ENCODE measurements at places on chromosomes 5 and 9.
A peak's percentile ranks its signal among the peaks of the same experiment; 100 is the strongest.

GRCh38 chr9:138067613-138068367 lies 190.2 kb downstream of the CACNA1B start:
- no peak for DNase-seq

DNA sequence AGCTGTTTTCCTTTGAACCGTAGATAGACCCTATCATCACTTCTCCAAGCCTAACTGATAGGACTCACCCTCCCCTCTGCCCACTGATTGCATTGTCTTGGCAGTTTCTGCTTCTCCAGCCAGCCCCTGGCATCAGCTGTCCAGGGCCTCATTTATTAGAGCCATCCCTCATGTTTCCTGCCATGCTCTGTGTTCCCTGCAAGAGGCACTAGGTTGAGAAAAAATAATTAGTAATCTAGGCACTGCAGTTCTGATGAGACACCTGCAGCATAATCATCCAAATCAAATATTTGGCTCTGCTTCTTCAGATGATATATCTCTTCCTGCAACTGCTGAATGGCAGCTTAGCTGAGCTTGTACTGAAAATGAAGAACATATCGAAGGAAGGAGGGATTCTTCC lies 303.0 kb upstream of the TLE4 start:
- DNase-seq: no peak

- no peak for DNase-seq
Observed at GRCh38 chr5:1925111-1926070, 42.7 kb upstream of the IRX4 start.

DNA sequence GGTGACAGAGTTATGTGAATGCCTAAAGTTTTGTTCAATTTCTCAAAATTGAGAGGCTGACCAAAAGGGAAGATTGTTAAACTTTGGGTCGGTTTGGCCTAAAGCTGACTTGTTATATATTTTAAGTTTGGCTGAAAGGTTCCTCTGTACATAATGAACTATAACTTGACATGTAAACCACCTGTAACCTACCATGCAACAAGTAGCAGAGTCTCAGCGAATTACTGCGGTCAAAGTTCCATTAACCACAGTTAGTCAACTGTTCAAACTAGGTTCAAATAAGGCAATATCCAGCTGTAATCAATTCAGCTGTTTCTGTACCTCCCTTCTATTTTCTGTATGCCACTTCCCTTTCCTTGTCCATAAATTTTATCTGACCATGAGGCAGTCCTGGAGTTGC lies 325.1 kb upstream of the NMUR2 start:
- DNase-seq: no peak

GRCh38 chr9:30172206-30172605 lies 2212.2 kb upstream of the ACO1 start:
- DNase-seq: no peak

DNA sequence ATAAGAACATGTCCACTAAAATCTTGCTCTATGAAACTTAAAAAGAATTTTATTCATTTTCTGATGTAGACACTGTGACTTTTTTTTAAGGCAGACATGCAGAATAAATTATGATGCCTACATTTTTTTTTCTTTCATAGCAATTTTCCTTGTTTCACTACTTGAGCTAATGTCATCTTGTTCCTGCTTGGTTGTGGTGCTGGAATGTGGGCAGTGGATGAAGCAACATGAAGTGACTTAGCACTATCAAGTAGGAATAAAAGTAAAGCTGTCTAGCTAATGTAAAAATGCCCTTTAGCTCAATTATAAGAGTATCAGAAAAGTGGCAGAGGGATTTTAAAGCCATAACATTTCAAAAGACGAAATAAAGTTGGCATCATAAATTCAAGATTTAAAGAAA lies 191.0 kb downstream of the ADAMTS6 start:
- no peak for DNase-seq

GRCh38 chr5:122083535-122083934 lies 5.5 kb upstream of the LOX start:
- no peak for DNase-seq

- DNase-seq: no peak
Observed at GRCh38 chr9:127128341-127129072, 6.1 kb upstream of the ANGPTL2 start.

- DNase-seq: no peak
Observed at GRCh38 chr9:126536131-126536530, 77.6 kb upstream of the LMX1B start.

DNA sequence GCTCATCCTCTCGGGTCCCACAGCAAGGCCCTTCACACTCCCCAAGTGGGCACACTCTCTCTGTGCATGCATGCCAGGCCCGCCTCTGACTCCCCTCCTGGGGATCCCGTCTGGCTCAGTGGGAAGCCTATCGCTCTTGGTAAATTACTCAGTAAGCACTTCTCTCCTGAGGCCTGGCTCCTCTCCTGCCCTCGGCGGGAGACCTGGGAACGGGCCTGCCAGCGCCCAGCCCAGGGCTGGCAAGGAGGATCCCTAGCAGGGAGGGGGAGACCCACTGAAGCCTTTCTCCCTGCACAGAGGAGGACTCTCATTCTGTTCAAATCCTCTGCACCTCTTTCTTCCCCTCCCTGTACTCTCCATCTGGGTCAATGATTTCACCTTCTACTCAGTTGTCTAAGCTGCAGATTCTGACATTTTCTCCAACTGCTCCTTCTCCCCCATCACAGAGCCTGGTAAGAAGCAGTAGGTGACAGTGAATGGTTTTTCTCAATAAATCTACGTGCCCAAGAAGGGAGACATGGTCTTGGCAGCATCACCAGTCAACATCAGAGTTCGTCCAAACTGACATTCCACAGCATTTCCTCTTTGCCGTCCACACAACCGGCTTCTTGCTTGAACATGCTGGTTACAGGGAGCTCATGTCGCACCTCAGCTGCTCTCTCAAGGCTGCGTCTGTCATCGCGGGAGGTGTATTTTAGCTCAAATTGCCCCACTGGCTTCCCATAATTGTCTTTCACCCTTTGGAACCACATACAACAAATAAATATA lies 81.9 kb downstream of the GPR21 start:
- DNase-seq: no peak

- DNase-seq: no peak
Observed at GRCh38 chr5:136155761-136156160, 23.1 kb downstream of the SMAD5 start.

GRCh38 chr5:41416336-41416735 lies 94.1 kb downstream of the PLCXD3 start:
- no peak for DNase-seq

DNA sequence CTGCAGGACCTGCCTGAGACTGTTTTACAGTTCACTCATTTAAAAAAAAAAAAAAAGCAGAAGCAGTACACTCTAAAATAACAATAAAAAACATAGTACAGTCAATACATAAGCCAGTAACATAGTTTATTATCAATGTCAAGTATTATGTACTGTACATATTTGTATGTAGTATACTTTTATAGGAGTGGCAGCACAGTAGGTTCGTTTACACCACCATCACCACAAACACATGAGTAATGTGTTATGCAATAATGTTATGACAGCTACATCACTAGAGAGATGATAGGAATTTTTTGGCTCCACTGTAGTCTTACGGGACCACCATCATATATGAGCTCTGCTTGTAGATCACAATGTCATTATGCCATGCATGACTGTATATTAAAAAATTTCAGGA lies 462.8 kb downstream of the ISL1 start:
- no peak for DNase-seq

GRCh38 chr9:20356403-20357036 lies 265.8 kb downstream of the MLLT3 start:
- peak; percentile 55 for DNase-seq

- no peak for DNase-seq
Observed at GRCh38 chr9:86598411-86599239, 244.4 kb upstream of the TUT7 start.

DNA sequence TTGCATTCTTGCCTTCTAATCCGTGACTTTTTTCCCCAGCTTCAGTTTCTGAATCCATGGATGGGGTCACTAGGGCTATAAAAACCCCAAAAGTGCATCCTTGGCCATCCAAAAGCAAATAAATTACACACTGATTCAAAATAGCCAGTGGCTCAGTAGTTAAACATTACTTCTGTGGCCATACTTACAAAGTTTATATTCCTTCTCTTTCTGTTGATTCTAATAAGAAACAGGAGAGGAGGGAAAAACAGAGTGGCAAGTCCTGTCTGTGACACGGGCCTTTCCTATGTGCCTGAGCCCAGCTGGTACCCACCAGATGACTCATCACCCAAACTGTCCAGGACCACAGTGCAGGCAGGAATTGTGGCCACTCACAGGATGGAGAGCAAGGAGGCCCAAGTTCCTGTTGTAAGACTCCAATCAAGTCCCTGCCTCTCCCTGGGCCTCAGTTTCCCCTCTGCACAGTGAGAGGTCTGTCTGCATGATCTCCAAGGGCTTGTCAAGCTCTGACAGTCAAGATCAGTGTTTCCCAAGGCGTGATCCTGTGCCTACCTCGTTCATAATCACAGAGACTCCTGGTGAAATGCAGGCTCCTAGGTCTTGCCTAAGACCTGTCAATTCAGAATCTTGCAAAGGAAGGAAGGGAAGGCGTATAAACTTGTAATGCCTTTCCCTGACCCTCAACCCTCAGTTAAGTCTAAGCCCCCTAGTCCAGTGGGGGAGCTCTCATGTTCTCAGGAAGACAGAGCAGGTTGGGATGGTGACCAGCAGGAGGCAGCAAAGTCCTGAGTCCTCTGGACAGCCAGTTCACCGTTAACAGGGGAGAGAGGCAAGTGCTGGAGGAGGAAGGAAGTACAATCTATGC lies 29.5 kb downstream of the TNIP1 start:
- DNase-seq: peak; percentile 51

DNA sequence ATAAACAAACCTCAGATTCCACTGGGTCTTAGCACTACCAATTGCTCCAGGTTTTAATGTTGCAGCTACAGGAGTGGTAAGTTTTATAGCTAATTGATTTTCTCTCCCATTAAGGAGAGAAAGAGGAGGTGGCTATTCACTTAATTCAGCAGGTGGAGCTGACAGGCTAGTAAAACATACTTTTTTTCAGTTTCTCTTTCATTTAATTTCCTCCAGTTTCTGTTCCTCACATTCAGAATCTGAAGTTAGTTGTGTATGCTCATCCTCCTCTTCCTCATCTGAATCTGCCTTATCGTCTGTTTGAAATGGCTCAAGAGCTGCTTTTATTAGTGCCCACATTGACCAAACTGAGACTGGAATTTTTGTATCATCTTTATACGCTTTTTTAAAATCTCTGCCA lies 98.0 kb downstream of the PLPPR1 start:
- no peak for DNase-seq

DNA sequence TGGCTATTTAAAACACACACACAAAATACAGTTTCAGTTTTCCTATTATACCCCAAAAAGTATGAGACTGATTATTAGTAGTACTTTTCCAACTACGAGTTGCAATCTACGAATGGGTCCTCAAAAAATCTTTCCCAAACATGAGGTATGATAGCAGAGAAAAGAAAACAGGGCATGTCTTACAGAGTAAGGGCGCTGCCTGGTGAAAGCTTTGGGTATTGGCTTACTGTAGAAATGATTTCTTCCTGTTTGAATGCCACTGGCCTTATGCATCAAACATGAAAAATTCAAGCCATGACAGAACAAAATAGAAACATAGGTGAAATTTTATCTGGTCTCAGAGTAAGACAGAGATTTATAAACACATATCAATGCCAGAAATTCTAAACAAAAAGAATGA lies 448.0 kb downstream of the SPOCK1 start:
- no peak for DNase-seq

DNA sequence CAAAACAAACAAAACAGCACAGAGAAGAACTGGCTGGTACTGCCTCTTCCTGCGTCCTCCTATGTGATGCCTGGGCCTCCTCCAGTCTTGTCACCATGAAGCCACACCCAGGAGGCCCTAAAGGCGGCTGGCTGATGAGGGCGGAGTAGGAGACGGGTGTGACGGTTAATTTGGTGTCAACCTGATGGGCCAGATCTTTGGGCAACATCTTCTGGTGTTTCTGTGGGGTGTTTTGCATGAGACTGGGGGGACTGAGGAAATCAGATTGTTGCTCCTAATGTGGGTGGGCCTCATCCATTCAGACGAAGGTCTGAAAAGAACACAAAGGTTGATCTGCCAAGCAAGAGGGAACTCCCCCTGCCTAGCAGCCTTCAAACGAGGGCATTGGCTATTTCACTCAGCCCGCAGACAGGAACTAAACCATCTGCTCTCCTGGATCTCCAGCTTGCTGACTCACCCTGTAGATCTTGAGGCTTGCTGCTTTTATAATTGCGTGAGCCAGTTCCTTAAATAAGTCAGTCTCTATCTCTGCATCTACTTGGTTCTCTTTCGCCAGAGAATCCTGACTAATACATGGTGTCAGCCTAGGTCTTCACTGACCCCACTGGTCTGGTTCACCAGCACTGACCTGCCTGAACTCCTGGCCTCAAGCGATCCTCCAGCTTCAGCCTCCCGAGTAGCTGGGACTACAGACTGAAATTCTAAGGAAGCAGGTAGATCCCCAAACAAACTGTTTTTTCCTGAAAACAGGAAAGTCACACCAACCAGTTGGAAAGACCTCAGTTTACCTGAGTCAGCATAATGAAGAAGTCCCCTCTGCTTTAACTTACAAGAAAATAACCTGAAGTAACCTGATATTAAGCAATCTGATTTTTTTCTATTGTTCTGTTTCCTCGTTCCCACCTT lies 12.8 kb upstream of the ZFP62 start:
- DNase-seq: peak; percentile 12

DNA sequence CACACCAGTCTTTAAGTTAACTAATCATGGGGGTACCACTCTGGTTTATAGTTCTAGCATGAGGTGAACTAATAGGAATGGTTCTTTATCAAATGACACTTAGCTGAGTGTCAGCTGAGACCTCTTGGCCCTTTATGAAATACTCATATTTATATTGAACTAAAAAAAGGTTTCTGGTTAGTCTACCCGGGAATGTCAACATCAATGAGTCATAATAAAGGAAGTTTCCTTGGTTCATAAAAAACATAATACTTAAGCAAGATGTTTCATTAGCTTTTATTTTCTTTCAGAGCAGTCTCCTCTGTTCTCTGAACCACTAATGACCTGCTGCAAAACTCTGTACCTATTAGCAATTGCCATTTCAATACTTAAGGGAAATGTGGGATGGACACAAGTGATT lies 13.7 kb downstream of the DAB2 start:
- no peak for DNase-seq

GRCh38 chr9:111992523-111992922 lies 95.9 kb downstream of the UGCG start:
- no peak for DNase-seq

DNA sequence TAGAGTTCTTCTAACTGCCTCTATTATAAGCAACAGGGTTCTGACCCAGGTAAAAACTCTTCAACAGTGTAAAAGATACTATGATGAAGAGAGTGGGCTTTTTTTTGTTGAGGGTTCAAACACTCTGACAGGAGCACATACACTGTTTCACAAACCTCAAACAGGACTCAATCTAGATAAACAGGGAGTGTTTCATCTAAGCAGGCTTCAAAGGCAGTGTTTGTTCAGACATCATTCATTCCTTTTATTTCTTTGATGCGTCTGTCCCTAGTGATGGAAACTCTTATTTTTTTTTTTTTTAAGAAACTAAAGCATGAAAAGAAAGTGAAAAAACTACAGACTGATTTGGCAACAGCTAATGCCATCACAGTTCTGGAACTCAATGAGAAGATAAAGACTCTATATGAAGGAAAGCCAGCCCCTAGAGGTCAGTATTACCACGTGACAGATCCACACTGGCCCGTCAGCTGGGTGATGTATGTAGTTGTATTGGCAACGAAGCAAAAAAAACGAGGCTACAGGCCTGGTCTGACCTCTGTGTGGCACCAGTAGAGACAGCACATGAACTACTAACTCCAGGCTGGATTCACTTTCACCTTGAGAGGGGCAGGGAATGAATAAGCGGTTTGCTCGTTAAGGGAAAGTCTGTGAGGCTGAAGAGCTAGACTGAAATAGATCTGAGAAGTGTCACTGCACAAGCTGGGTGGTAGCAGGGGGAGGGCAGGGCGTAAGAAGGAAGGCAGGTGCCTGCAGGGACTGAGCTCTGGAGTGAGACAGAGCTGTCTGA lies 172.2 kb downstream of the CCDC192 start:
- DNase-seq: no peak
